ENCODE measurements at places on chromosomes 1 and 21. TPM values are rescaled to one million over a fixed set of nuclear protein-coding genes. Genes with fewer than 3 reads are reported as not detected.

The AKR7A2 gene
- total RNA-seq, result 69.8 TPM

The FASLG gene
- not detected for total RNA-seq

The P3R3URF gene
- total RNA-seq, result not detected

The PTGFR gene
- 222 TPM for total RNA-seq

The CYP4X1 gene
- total RNA-seq, result not detected

The EYA3 gene
- total RNA-seq, result 20.6 TPM

The LCE2B gene
- total RNA-seq, result not detected

The DOP1B gene
- total RNA-seq, result 16.5 TPM

The CHI3L2 gene
- total RNA-seq, result not detected

The LRRC8B gene
- total RNA-seq, result 5.5 TPM

The GFI1 gene
- total RNA-seq, result under 0.01 TPM

The GREM2 gene
- 4.3 TPM for total RNA-seq

The TFF2 gene
- not detected for total RNA-seq
